T1000 (cell line): ENCODE measurements at places on chromosomes 7 and 10.
A peak's percentile ranks its signal among the peaks of the same experiment; 100 is the strongest.

- no peak for DNase-seq
Observed at GRCh38 chr7:117062300-117062699, 109.0 kb downstream of the ST7 start.

DNA sequence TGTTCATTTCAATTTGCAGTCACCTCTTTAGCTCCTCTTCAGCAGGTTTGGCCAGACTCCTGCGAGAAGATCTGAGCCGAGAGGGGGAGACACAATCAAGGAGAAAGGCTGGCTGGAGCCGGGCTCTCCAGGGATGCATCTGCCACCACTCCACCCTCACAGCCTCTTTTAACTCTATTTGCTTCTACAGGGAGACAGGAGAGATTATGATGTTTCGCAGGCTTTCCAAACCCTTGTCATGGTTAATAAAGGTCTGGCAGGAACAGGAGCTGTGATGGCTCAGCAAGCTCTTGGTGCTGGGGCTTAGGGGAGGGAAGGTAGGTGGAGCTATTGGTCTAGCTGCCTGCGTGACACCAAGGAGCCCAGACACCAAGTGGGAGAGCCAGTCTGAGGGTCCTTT, 448.1 kb upstream of the PODXL start:
- no peak for DNase-seq

GRCh38 chr7:47906883-47907282, 41.4 kb downstream of the PKD1L1 start:
- no peak for DNase-seq

- DNase-seq: no peak
Observed at GRCh38 chr10:27245836-27246235, 5.2 kb upstream of the ACBD5 start.

- DNase-seq: no peak
Observed at GRCh38 chr10:71550628-71551027, 153.9 kb downstream of the CDH23 start.

GRCh38 chr7:112938863-112939573, 147.6 kb downstream of the GPR85 start:
- no peak for DNase-seq

GRCh38 chr10:12586741-12587140, 237.4 kb downstream of the CAMK1D start:
- DNase-seq: no peak

- no peak for DNase-seq
Observed at GRCh38 chr10:104345941-104346340, 7.7 kb upstream of the ITPRIP start.

- no peak for DNase-seq
Observed at GRCh38 chr10:119197921-119198320, 9.4 kb upstream of the GRK5 start.

- no peak for DNase-seq
Observed at GRCh38 chr7:98651760-98652159, 34.7 kb downstream of the NPTX2 start.

- no peak for DNase-seq
Observed at GRCh38 chr10:13634207-13634606, 47.4 kb downstream of the PRPF18 start.

GRCh38 chr7:20708896-20709295, 77.8 kb downstream of the SP8 start:
- no peak for DNase-seq

- DNase-seq: no peak
Observed at GRCh38 chr10:29993319-29993915, 66.0 kb downstream of the JCAD start.

- no peak for DNase-seq
Observed at GRCh38 chr10:25738776-25739175, 195.3 kb upstream of the MYO3A start.

DNA sequence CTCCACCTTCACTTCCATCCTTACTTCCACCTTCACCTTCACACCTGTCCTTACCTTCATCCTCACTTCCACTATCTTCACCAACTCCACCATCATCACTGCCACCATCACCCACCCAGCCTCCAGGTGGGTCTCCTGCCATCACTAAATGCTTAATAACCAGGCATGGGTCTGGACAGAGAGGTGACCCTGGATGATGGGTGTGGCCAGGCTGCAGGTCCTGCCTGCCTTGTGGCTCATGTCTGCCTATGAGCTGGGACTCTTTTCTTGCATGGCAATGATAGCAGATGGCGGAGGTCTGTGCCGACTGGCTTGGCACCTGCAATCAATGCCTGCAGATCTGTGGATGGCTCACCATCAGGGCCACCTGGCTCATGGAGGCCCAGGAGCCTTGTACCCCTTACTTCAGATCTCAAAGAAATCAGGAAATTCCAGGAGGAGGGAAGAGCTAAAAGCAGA, 60.1 kb upstream of the ELN start:
- no peak for DNase-seq

DNA sequence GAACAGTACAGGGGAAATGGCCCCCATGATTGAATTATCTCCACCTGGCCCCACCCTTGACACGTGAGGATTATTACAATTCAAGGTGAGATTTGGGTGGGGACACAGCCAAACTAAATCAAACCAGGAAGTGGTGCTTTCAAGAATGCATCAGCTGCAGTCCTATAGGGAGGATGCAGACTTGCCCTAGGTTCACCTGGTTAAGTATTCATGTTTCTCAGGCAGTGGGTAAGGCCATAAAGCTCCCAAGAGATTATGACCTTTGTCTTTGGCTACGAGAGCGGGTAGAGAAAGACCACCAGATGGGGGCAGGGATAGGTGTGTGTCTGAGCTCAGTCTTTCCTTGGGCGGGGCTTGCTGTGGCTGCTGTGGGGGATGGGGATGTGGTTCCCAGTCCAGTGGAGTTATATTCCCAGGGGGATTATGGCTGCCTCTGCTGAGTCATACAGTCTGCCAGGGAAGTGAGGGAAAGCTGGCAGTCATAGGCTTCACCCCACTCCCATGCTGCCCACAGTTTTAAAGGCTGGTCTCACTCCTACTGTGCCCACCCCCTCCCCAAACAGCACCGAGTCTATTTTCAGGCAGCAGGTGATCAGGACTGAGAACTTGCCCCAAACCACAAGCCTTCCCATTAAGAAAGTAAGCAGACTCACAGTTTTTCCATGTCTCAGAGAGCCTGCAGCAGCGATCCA, 8.4 kb upstream of the R3HCC1L start:
- DNase-seq: peak; percentile 26

DNA sequence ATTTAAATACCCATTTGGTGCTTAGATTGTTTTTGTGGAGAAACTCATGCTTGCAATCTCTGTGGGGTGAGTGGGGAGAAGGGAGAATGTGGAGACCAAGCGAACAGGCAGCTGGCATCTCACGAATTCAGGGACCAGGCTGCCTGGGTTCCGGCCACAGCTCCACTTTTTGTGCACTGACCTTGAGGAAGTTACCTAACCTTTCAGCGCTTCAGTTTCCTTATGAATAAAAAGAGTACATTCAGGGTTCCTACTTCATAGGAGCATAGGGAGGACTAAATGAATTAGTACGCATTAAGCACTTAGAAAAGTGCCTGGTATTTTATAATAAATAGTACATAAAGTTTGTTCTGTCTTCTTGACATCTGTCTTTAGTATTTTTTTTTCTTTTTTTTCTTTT, 72.5 kb downstream of the PRTFDC1 start:
- DNase-seq: no peak

DNA sequence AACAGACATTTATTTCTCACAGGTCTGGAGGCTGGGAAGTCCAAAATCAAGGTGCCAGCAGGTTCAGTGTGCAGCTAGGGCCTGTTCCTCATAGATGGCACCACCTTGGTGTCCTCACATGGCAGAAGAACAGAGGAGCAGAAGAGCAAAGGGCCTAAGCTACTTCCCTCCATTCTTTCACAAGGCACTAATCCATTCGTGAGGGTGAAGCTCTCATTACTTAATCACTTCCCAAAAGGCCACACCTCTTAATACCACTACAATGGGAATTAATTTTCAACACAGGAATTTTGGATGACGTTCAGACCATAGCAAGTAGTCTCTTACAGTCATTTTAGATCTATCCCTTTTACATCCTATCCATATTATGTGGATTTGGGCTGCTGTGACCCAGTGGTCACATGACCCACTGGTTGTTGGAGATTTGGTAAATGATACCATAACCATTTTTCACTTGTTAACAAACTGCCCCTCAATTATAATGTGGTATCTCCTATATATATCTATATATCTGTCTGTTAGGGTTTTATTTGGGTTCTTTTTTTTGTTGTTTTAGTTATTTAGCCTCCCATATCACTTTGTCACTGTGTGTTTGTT, 63.4 kb downstream of the BBS9 start:
- DNase-seq: no peak

GRCh38 chr7:29888006-29888405, 81.7 kb downstream of the WIPF3 start:
- no peak for DNase-seq

GRCh38 chr10:30059209-30060107, at the start of gene JCAD:
JCAD (minus strand) TSS chr10:30059586; CDS start chr10:30047812, 11,774 bp downstream.
- DNase-seq: peak; percentile 45

- no peak for DNase-seq
Observed at GRCh38 chr10:47374611-47375536, 9.2 kb downstream of the ZNF488 start.

- no peak for DNase-seq
Observed at GRCh38 chr7:25358926-25359325, 130.6 kb upstream of the NPVF start.

GRCh38 chr7:18016547-18017444, 10.8 kb downstream of the PRPS1L1 start:
- DNase-seq: no peak

- DNase-seq: no peak
Observed at GRCh38 chr10:5187867-5188266, 2.9 kb upstream of the AKR1C8 start.

GRCh38 chr7:3179456-3179855, 121.6 kb upstream of the SDK1 start:
- no peak for DNase-seq

DNA sequence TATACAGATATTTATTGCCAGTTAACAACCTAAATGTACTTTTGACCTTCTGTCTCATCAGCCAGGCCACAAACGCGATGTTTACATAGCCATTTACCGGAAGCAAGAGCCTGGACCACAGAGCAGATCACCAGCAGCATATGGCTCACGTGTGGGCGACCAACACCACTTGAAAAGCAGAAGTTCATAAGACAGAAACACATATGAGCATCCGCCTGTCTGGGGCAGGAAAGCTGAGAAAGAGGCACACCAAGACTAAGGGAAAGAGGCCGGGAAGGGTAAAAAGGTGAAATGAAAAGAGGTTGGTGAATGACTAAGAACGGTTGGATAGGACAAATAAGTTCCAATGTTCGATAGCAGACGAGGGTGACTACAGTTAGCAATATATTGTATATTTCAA, 1.3 kb downstream of the ABCB1 start:
- no peak for DNase-seq

DNA sequence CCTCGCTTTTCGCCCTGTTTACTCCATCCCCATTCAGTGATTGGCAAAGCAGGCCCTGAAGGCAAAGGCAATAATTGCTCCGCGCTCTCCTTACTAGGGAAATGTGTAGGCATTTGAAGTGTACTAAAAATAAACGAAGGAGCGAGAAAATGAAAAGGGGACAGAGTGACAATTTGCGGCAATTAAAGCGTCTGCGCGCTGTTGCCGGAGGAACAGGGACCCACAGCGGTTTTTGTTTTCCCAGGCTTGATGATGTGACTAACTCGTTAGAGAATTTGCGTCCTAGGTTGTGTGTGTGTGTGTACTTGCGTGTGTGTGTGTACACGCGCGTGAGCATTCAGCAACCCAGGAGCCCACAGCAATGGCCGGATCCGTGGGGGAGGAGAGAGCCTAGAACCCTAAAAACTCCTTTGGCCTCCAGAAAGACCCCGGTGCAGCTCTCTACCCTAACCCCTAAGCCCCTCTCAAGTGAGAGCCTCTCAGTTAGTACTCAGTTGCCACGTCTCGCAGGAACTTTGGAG, 7.8 kb upstream of the DLX6 start:
- no peak for DNase-seq

DNA sequence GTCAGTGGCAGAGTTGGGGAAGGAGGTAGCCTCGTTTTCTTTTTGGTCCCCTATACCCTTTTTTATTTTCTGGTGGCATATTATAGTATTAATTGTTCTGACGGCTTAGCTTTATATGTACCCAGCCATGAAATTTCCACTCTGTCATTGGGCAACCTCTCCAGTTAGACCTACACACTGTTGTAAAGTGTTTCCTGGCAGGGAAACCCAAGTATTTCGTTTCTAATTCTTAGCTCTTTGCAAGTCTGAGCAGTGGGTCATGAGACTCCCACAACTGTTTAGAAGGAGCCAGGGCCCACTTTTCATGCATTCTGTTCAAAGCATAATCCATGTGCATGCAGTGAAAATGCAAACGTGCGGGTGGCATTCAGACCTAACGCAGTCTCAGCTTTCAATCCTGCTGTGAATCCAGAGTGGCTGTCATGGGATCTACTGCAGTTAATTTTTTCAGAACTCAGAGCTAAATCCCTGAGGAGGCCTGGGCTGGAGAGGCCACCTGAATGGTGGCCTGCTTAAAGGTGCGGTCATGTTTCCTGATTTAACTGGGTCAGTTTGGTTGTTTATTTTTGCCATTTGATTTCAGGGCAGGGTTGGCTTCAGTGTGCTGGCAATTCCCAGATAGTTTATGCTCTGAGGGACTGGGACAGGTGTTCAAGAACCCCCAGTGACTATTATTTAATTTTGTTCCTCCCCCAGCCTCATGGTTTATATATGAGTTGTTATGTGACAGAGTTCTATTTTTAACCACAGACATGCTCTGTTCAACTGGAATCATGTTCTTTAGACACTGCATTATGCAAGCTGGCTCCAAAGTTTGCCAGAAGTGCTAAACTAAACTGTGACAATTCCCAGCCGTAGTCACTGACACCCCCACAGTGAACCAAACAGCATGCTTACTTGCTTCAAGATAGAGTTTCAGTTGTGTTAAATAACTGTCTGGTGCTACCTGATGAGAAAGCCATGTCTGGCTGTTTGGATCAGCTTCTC, 27.4 kb upstream of the SYPL1 start:
- DNase-seq: no peak

GRCh38 chr7:14377646-14378266, 388.3 kb upstream of the ETV1 start:
- DNase-seq: no peak

- no peak for DNase-seq
Observed at GRCh38 chr7:39321245-39321644, 245.0 kb upstream of the YAE1 start.

DNA sequence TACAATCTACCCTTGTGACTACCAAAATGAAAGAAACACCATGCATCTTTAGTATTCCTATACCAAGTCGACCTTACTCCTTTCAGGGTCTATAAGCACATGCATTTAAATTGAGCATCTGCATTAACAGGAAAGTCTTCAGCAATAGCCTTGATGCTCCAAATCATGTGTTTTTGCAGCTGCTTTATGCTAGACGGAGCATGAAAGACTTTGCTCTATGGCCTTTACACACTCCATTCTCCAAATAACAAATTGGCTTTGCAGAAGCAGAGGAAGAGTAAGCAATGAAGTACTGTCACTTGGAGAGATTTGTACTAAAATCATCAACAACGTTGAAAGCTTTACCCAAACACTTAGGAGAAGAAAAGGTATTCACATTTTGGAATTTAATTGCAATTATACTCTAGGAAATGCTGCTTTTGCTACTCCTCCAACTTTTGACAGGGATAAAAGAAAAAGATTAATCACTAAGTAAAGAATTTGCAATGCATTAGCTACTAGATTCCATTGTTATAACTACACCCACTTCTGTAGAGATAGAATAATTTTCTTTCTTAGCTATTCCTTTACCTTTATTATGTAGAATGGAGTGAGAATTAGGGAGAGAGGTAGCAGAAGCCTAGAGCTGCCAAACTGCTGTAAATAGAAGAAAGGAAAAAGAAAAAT, 131.8 kb downstream of the SEMA3E start:
- no peak for DNase-seq
